ENCODE measurements at places on chromosomes 1 and 21.

GRCh38 chr1:239511875-239512274 lies 125.5 kb downstream of the CHRM3 start:
- no peak for DNase-seq

- peak; percentile 74 for DNase-seq
Observed at GRCh38 chr1:213947200-213947801, 40.5 kb upstream of the PROX1 start.

- DNase-seq = peak; percentile 59
Observed at GRCh38 chr1:166307261-166308188, 140.7 kb upstream of the FAM78B start.

DNA sequence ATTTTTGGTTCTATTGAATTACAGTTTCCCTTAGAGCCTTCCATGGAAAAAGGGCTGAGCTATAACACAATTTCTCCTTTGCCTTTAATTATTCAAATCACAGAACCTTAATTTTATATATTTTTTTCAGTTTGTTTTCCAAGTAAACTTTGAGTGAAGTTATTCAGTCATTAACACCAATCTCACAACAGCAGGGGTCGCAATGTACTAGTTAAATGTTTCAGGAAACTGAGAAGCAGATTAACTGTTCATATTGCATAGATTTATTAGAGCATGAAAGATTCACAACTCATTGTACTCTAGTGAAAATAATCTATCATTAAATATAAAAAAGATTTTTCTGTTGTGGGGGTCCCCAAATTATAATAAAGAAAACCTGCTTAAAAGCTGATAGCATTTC lies 64.1 kb downstream of the KIFAP3 start:
- no peak for DNase-seq

DNA sequence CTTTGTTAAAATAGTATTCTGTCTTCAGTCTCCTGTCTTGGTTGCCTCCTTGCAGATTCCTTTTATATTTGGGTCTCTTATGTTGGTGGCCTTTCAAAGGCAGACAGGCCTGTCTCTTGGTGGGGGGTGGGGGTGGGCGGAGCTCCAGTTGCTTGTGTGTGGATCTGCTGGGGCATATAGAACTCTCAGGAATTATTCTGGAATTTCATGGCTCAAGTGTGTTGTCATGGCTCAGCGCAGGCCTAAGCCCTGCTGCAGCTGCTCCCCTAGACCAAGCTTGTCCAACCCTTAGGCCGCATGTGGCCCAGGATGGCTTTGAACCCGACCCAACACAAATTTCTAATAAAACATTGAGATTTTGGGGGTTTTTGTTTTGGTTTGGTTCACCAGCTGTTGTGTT lies 8.0 kb downstream of the C1orf35 start:
- DNase-seq = no peak

DNA sequence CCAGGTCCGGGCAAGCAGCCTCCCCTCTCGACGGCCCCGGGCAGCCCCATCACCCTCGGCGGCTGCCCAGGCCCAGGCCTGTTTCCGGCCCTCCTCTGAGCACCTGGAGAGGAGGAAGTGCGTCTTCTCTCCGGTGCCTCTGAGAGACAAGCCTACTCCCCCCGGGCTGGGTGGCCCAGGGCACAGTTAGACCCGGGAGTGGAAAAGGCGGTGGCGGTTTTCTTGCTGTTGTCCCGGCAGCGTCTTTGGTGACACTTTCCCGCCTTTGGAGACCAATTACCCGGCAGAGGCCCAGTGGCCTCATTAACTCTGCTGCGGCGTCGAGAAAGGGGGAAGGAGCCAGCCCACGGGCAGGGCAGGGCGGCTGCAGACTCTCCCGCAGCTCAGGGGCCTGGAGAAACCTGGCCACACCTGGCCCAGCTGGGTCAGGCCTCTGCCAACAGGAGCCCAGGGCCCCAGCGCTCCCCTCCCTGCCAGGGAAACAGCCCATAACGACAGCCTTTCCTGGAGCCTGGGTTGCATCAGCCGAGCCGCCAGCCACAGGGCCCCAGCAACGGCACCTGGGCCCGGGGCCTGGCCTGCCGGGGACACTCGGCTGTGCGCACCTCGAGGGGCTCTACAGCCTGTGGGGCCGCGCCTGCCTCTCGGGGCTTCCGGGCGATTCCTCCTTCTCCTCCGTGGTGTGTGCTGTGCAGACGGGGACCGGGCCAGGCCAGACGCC lies 28.4 kb upstream of the C1orf159 start:
- DNase-seq = peak; percentile 90

DNA sequence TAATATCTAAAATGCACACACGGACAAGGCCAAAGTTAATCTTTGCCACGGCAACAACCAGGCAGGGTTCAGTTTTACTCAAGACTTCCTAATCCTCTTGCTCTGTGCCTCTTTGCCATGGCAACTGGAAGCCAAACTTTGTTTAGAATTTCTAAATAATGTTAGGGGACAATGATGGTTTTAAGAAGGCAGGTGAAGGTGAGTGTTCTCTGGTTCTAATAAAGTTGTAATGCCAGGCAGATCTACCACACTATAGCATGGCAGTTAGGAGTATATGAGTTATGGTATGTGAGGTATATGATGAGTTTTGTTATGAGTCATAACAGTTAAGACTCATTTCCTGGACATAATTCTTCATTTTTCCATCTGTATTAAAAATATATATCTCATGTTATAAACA lies 2.7 kb downstream of the PTPRC start:
- DNase-seq = no peak

GRCh38 chr1:173601588-173601987 lies 1.3 kb downstream of the SLC9C2 start:
- DNase-seq = no peak

DNA sequence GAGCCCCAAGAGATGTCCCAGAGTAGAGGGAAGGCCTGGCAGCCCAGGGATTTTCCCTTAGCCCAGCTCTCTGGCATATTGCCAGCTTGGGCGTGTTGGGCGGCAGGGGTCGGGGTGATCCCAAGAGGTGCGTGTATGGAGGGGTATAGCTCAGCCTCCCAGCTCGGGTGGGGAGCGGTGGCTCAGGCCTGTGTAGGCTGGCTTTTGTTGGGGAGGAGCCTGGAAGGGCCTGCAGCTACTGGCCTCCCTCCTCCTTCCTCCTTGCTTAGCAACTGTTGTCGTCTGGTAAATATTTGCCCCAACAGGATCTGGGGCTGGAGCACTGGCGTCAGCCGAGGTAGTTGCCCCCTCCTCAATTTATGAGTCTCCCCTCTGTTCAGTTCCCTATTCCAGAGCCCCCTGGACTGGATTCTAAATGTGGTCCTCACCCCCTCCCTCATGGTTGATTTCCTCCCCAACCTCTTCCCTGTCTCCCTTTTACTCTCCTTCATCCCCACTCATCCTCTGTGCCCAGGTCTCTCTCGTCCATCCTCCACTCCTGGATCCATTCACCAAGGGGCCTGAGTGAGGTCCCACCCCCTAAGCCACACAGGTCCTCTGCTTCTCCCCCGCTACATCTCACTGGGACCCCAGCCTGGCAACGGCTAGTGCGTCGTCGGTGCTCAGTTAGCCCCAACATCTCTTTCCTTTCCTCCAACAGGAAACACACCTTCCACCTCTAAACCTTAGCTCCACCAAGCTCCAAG lies 10.3 kb upstream of the LMNA start:
- no peak for DNase-seq

DNA sequence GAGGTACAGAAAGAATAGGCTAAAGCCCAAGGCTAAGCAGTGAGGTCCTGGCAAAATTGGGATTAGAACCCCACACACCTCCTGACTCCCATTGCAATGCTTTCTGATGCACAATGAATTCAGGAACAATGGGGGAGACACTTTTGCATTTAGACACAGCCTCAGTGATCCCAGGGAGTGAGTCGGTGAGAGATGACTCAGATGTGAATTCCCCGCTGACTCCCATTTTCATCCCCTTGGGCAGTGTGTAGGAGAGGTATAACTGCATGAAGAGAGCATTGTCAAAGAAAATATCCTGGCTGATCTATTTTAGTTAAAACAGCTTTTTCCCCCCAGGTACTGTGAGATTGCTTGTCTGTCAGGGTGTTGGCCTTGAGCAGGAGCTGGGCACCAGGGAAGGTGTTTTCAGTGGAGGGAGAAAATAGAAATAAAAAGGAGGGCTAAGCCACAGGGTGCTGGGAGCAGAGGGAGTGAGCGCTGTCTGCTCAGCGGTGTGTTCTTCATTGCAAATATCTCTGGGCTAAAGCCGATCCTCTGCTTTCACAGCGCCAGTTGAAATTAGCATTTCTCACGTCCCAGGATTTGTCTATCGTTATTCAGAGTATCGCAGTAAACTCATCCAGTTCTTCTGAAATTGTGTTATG lies 247.7 kb upstream of the PTBP2 start:
- DNase-seq = no peak

GRCh38 chr1:184900507-184900906 lies 73.8 kb downstream of the NIBAN1 start:
- DNase-seq = no peak

- no peak for DNase-seq
Observed at GRCh38 chr1:216779686-216780085, 56.5 kb upstream of the ESRRG start.

- DNase-seq = no peak
Observed at GRCh38 chr1:20069874-20070273, at the start of gene PLA2G5. TSS of gene PLA2G5 (plus strand) at chr1:20070194. CDS start at chr1:20084831, 14,637 bp downstream.

GRCh38 chr1:73674945-73675561 lies 522.9 kb downstream of the LRRIQ3 start:
- peak; percentile 7 for DNase-seq
